CD4-positive, alpha-beta T cell treated with Interleukin-6 for 4 hours (primary cell): ENCODE measurements at places on chromosomes 1 and 21.

GRCh38 chr1:212678456-212679410, 20.9 kb downstream of the BATF3 start:
- DNase-seq, result no peak

- no peak for DNase-seq
Measured at GRCh38 chr1:233394860-233395717, 67.6 kb downstream of the MAP3K21 start.

GRCh38 chr1:116819081-116819480, 64.9 kb downstream of the CD2 start:
- DNase-seq, result no peak

GRCh38 chr1:6448749-6449631, 17.0 kb downstream of the TNFRSF25 start:
- DNase-seq, result peak; percentile 61

GRCh38 chr21:33133892-33134291, 64.0 kb downstream of the OLIG1 start:
- DNase-seq, result no peak

GRCh38 chr1:82517586-82517985, 716.9 kb downstream of the ADGRL2 start:
- no peak for DNase-seq
